ENCODE measurements at places on chromosomes 7 and 10. TPM values are rescaled to one million over a fixed set of nuclear protein-coding genes. Genes with fewer than 3 reads are reported as not detected.

Gene CLDN4
- total RNA-seq = 6.7 TPM

Gene NODAL
- total RNA-seq = not detected

Gene MDFIC
- total RNA-seq = 41.8 TPM

Gene OR6B1
- not detected for total RNA-seq

Gene CADPS2
- 20.8 TPM for total RNA-seq

Gene PARD3
- 33.5 TPM for total RNA-seq

Gene PPP1R9A
- total RNA-seq = not detected

Gene PRSS1
- not detected for total RNA-seq

Gene ATOH7
- not detected for total RNA-seq

Gene NEURL1
- total RNA-seq = not detected

Gene HECW1
- under 0.01 TPM for total RNA-seq

Gene CDHR3
- 4.0 TPM for total RNA-seq

Gene PALD1
- under 0.01 TPM for total RNA-seq

Gene PHKG1
- total RNA-seq = not detected

Gene GPR15LG
- not detected for total RNA-seq

Gene PIP
- not detected for total RNA-seq

Gene UCN3
- not detected for total RNA-seq

Gene NEUROD6
- total RNA-seq = not detected

Gene MEOX2
- not detected for total RNA-seq

Gene ELN
- 1.7 TPM for total RNA-seq

Gene ITIH2
- total RNA-seq = not detected

Gene HOXA4
- not detected for total RNA-seq

Gene IQUB
- 0.53 TPM for total RNA-seq

Gene TMEM254
- total RNA-seq = 13.3 TPM

Gene CCDC146
- total RNA-seq = under 0.01 TPM

Gene LIPN
- total RNA-seq = not detected

Gene GIMAP2
- total RNA-seq = 1.2 TPM

Gene ARMS2
- not detected for total RNA-seq

Gene TACC2
- total RNA-seq = 9.5 TPM

Gene AGAP4
- total RNA-seq = 5.5 TPM

Gene COL13A1
- total RNA-seq = 21.3 TPM

Gene MAD1L1
- 53.3 TPM for total RNA-seq

Gene ZNF365
- total RNA-seq = 1.2 TPM

Gene SEC61G
- 943 TPM for total RNA-seq

Gene AQP1
- 1.1 TPM for total RNA-seq

Gene FAM200A
- total RNA-seq = 4.0 TPM

Gene PON1
- not detected for total RNA-seq

Gene DHX32
- total RNA-seq = 34.2 TPM

Gene RELN
- 0.29 TPM for total RNA-seq

Gene DOCK1
- total RNA-seq = 24.5 TPM

Gene CYP2C8
- total RNA-seq = not detected

Gene HOXA9
- total RNA-seq = 17.9 TPM

Gene FGFR2
- not detected for total RNA-seq

Gene PRSS2
- total RNA-seq = not detected

Gene SEPHS1
- total RNA-seq = 36.3 TPM

Gene WAC
- total RNA-seq = 57.6 TPM

Gene AKR1C3
- total RNA-seq = 7.4 TPM

Gene ASZ1
- not detected for total RNA-seq

Gene BICC1
- total RNA-seq = 13.5 TPM

Gene CRYGN
- total RNA-seq = not detected

Gene TMEM120A
- 31.2 TPM for total RNA-seq

Gene TAS2R4
- not detected for total RNA-seq
